ENCODE measurements at places on chromosomes 1 and 21. TPM values are rescaled to one million over a fixed set of nuclear protein-coding genes. Genes with fewer than 3 reads are reported as not detected.

Gene C1orf115
- 35.3 TPM for total RNA-seq

Gene KRTAP10-4
- not detected for total RNA-seq

Gene NOS1AP
- total RNA-seq = 4.9 TPM

Gene THEM5
- total RNA-seq = not detected

Gene CYP4A22
- total RNA-seq = not detected

Gene TNFRSF8
- 1.8 TPM for total RNA-seq

Gene FMO1
- 1.3 TPM for total RNA-seq

Measured in upper lobe of right lung (tissue), 1 donor.